ENCODE measurements at places on chromosomes 1 and 21.

- DNase-seq = no peak
Observed at GRCh38 chr1:156001662-156002171, 19.0 kb downstream of the SSR2 start.

GRCh38 chr21:42341776-42342542, 8.8 kb downstream of the TFF2 start:
- peak; percentile 34 for DNase-seq

- no peak for DNase-seq
Observed at GRCh38 chr1:150295476-150295875, 1.8 kb downstream of the MRPS21 start.

DNA sequence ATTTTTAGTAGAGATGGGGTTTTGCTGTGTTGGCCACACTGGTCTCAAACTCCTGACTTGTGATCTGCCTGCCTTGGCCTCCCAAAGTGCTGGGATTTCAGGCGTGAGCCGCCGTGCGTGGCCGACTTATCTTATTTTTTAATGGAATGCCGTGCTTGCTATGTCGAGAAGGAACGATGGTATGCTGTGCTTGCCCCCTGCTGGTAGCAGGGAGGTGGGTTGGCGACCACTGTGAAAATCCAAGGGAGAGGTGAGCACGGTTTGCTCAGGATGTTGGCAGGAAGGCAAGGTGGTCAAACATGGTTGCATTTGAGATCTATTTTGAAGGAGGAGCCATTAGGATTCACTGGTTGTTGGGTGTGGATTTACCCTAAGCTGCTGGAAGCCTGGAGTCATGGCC, 45.8 kb upstream of the RCC2 start:
- no peak for DNase-seq
